Small intestine (tissue), 16 donors: ENCODE measurements at places on chromosomes 3 and 15. TPM values are rescaled to one million over a fixed set of nuclear protein-coding genes. Genes with fewer than 3 reads are reported as not detected.
A peak's percentile ranks its signal among the peaks of the same experiment; 100 is the strongest.

- H3K4me3 ChIP-seq: no peak overlapping the region
- DNase-seq: no peak
- H3K27ac ChIP-seq: no peak overlapping the region
- H3K4me1 ChIP-seq: no peaks in the 10 kb centered on the region
These were observed 114.2 kb upstream of the TJP1 start for GRCh38 chr15:29936353-29937049.

DNA sequence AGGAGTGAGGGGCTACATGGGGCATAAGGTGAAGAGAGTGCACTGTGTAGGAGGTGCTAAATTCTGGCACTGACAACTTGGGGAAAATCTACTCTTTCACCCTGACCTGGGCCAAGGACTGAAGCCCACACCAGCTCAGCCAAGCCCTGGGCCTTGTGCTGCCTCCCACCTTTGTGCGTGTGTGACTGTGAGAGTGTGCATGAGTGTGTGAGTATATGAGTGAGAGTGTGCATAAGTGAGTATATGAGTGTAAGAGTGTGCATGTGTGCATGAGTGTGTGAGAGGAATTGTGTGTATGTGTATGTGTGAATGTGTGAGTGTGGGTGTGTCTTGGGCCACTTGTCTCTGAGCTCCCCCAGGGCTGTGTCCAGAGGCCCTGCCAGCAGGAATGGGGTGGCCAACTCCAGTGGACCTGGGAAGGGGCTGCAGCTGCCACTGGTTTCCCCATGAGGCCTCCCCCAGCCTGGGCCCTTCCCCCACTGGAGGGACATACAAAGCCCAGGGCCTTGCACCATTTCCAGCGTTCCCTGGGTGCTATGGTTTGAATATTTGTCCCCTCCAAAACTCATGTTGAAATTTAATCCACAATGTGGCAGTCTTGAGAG is 15.2 kb downstream of the C3orf22 start:
- DNase-seq: no peak
- H3K4me3 ChIP-seq: no peak overlapping the region
- no peak overlapping the region for H3K27ac ChIP-seq
- H3K4me1 ChIP-seq: no peaks in the 10 kb centered on the region
- no peaks in the 10 kb centered on the region for H3K36me3 ChIP-seq
- H3K27me3 ChIP-seq: no peaks in the 10 kb centered on the region

DNA sequence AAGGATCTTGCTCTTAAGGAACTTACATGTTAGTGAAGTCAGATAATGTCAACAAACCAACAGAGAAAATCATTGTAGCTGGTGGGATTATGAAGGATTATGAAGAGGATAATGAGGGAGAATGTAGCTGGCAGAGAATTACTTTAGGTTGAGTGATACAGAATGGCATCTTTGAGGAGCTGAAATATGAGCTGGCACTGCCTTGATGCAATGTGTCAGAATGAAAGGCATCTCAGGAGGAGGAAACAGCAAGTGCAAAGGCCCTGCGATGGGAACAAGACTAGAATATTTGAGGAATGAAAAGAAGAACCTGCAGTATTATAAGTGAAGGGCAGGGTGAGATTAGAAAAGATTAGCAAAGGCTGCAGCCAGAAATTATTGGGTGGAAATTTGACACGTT is 237.2 kb upstream of the ADAMTS9 start:
- H3K4me3 ChIP-seq: no peak overlapping the region
- H3K36me3 ChIP-seq: no peaks in the 10 kb centered on the region
- no peak overlapping the region for H3K27ac ChIP-seq
- no peak for DNase-seq
- no peaks in the 10 kb centered on the region for H3K27me3 ChIP-seq
- H3K4me1 ChIP-seq: no peaks in the 10 kb centered on the region

Gene MFSD1
- 18.6 TPM for polyA plus RNA-seq

- no peak overlapping the region for H3K4me3 ChIP-seq
- H3K4me1 ChIP-seq: no peaks in the 10 kb centered on the region
- no peaks in the 10 kb centered on the region for H3K27me3 ChIP-seq
These were observed 10.8 kb upstream of the VILL start for GRCh38 chr3:37979541-37980461.

GRCh38 chr3:184417619-184418327 is 37.9 kb downstream of the CHRD start:
- H3K4me3 ChIP-seq: no peak overlapping the region
- H3K4me1 ChIP-seq: peaks cover 5% of the 10 kb centered on the region
- no peaks in the 10 kb centered on the region for H3K27me3 ChIP-seq
- DNase-seq: peak; percentile 68
- H3K36me3 ChIP-seq: no peaks in the 10 kb centered on the region

Gene PRR20G
- polyA plus RNA-seq: not detected

Gene GOLGA8O
- 0.15 TPM for polyA plus RNA-seq

Gene KBTBD13
- not detected for polyA plus RNA-seq

- H3K27me3 ChIP-seq: no peaks in the 10 kb centered on the region
- no peaks in the 10 kb centered on the region for H3K4me1 ChIP-seq
- no peak overlapping the region for H3K27ac ChIP-seq
- H3K4me3 ChIP-seq: no peak overlapping the region
- DNase-seq: no peak
- H3K36me3 ChIP-seq: peaks cover 10% of the 10 kb centered on the region
These were observed 4.8 kb upstream of the CHST14 start for GRCh38 chr15:40465939-40466338.

GRCh38 chr15:59905176-59905575 is 98.9 kb upstream of the FOXB1 start:
- no peak for DNase-seq
- H3K36me3 ChIP-seq: no peaks in the 10 kb centered on the region
- H3K4me3 ChIP-seq: no peak overlapping the region
- H3K4me1 ChIP-seq: no peaks in the 10 kb centered on the region

Gene MAGEL2
- not detected for polyA plus RNA-seq
